Esophagus squamous epithelium (tissue), 5 donors: ENCODE measurements at places on chromosomes 16 and 17.

DNA sequence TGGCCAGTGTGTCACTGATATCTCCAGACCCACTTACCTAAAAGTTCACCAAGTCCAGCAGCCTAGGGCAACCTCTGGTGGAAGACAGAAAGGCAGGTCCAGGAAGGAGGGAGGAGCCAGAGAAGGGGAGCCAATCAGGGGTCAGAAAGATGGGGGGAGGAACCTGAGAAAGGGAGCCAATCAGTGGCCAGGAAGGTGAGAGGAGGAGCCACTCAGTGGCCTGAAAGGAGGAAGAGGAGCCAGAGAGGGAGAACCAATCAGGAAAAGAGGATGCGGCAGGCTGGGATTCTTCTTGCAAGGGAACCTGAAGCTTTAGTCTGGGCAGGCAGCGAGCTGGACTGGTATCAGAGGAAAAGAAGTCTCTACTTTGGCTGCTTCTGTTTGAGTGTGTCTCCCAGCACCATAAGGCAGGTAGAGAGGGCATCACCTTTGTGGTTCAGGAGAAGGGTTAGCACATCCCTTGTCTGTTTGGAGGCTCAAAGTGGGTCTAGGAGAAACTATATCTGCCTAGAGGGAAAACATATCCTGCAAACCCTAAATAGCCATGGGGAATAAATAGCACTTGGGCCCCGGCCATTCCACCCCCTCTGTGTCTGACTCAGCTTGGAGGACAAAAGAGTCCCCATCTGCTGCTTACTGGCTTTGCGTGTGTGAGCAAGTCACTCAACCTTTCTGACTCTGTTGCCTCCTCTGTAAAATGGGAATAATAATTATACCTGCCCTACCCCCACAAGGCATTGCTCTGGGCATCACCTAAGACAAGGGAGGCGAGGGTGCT lies 43.4 kb upstream of the CRHR1 start:
- DNase-seq, result no peak

DNA sequence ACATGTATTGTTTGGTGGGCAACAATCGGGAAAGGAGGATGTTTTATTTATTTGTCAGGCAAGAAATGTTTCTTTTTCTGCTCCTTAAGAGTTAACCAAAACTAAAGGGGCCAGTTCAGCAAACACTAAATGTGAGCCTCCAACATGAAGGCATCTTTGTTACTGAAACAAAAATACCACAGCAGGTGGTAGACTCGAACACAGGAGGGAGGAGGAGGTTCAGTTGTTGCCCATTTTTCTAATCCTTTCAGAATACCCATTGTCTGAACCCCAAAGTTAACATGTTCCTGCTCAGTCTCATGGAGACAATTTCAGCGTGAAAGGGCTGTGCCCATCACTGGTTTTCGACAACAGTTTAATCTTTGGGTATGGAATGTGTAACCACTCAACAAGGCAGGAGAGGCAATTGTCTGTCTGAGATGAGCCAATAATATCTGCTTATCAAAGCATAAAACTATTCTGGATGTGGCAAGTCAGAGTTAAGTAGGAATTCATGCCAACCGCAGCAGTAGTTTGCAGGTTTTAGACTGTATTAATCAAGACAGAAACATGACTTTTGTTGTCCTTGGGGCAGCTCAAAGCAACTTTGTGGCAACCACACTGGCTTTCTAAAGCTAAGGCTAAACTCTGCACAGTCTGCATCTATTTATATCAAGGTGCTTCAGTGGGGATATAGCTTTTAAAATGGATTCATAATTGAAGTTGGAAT lies 211.7 kb downstream of the FTO start:
- no peak for DNase-seq

DNA sequence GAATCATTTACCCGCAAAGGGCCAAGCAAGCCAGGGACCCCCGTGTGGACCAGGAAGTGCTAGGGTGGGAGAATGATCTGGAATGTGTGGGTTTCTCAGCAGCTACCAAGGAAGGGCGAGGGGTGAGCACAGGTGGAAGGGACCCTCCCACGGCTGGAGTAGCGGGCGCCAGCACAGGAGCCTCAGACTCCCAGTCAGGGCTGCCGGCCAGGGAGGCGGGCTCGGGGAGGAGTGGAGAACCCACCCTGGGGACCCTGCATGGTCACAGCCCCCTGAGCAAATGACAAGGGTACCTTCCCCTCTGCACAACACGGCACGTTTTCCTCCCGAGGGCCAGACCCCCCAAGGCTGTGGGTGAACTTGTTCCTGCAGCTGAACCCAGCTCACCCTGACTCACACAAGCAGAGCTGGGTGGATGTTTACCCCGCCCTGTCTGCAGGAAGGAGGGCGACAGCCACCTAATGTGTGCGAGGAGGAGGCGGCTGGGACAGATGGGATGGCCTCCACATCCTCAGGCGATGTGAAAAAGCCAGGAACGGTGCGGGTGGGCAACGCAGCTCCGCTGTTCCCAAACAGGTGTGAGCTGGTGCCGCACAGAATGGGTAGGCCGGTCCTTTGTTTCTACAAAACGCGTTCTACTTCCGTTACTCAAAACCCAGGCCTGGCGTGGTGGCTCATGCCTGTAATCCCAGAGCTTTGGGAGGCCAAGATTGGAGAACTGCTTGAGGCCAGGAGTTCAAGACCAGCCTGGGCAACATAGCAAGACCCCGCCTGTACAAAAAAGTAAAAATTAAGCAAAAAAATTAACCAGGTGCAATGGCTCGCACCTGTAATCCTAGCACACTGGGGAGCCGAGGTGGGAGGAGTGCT lies 6.2 kb downstream of the ECI1 start:
- DNase-seq, result no peak

- DNase-seq, result no peak
These were observed 198.8 kb upstream of the CDH5 start for GRCh38 chr16:66167564-66168291.

- DNase-seq, result no peak
These were observed 19.3 kb downstream of the ZNF750 start for GRCh38 chr17:82820278-82821251.

- DNase-seq, result no peak
These were observed 47.7 kb downstream of the CMIP start for GRCh38 chr16:81492311-81492761.
